ENCODE measurements at places on chromosomes 13 and 19. TPM values are rescaled to one million over a fixed set of nuclear protein-coding genes. Genes with fewer than 3 reads are reported as not detected.

SPRYD7 gene
- 5.3 TPM for total RNA-seq

TEX101 gene
- not detected for total RNA-seq

PTGIR gene
- total RNA-seq, result 1.3 TPM

ZNF471 gene
- total RNA-seq, result 0.91 TPM

SLITRK5 gene
- total RNA-seq, result not detected

GDF15 gene
- 0.50 TPM for total RNA-seq

SUGP1 gene
- 51.1 TPM for total RNA-seq

APLP1 gene
- total RNA-seq, result 2.3 TPM

FCHO1 gene
- total RNA-seq, result 64.0 TPM

ZNF560 gene
- 0.35 TPM for total RNA-seq

CCDC122 gene
- total RNA-seq, result 0.30 TPM

CGB2 gene
- not detected for total RNA-seq

C1QTNF9 gene
- total RNA-seq, result not detected

KXD1 gene
- total RNA-seq, result 116 TPM

SYNGR4 gene
- total RNA-seq, result not detected

CBLC gene
- not detected for total RNA-seq

ADGRE3 gene
- total RNA-seq, result not detected

NCAN gene
- total RNA-seq, result not detected

CEACAM3 gene
- not detected for total RNA-seq

ZNF415 gene
- 3.3 TPM for total RNA-seq

CLEC11A gene
- 0.24 TPM for total RNA-seq

ZNF256 gene
- 7.8 TPM for total RNA-seq

RASL11A gene
- total RNA-seq, result 5.5 TPM

LILRA2 gene
- not detected for total RNA-seq
